WERI-Rb-1 (cell line): ENCODE measurements at places on chromosomes 6 and 20.

- peak; percentile 34 for DNase-seq
Measured at GRCh38 chr6:107712665-107713551, 111.2 kb downstream of the SCML4 start.

DNA sequence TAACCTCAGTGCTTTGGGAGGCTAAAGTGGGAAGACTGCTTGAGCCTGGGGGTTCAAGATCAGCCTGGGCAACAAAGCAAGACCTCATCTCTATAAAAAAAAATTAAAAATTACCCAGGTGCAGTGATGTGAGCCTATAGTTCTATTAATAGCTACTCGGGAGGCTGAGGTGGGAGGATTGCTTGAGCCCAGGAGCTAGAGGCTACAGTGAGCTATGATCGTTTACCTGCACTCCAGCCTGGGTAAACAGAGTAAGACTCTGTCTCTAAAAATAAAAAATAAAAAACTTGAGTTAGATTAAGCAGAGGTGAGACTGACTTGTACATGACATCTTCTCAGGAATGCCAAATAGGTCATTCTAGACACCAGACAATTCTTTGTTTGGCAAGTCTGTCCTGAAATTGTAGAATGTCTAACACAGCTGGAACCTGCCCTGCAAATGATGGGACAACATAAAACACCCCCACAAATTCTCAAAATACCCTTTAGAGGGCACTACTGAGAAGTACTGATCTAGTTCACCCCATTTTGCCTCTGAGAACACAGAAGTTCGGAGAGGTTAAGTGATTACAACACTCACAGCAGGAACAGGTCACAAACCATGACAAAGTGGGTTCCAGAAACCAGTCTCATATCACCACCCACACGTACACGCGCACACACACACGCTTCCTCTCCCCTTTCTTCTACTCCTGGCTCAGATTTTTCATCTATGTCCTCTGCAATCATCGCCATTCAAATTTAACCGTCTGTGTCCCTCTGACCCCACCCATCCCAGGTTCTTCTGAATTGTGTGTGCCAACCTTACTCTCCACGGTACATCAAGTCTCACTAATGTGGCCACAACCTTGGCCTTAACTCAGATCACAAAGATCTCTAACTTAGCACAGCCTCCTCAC lies 38.3 kb downstream of the ARHGAP18 start:
- no peak for DNase-seq

DNA sequence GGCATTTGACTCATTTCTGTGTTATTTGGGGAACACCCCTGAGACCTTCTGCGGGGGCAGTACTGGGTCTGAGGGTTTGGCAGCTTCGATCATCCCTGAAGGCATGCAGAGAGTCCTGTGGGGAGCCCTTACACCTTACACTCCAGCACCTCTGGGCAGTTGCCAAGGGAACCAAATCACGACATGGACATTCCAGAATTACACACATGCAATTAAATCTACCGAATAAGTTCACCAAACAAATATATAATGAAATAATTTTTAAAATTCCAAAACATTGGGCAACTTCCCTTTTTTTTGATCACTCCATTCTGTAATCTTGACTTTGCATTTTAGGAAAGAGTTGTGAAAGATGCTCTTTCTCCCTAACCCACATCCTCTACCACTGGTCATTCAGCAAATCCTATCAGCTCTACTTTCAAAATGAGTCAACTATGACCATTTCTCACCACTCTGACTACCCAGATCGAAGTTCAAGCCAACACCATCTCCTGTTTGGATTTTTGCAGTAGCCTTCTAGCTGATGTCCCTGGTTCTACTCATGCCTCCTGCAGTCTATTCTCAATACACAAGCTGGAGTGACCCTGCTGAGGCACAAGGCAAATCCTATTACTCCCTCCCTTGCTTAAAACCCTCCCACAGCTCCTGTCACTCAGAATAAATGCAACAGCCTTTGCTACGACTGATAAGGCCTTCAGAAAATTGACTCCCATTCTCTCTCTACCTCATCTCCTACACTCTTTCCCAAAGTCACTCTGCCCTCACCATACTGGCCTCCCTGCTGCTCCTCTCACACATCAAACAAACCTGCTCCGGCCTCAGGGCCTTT lies 533.3 kb downstream of the HACE1 start:
- peak; percentile 29 for DNase-seq

DNA sequence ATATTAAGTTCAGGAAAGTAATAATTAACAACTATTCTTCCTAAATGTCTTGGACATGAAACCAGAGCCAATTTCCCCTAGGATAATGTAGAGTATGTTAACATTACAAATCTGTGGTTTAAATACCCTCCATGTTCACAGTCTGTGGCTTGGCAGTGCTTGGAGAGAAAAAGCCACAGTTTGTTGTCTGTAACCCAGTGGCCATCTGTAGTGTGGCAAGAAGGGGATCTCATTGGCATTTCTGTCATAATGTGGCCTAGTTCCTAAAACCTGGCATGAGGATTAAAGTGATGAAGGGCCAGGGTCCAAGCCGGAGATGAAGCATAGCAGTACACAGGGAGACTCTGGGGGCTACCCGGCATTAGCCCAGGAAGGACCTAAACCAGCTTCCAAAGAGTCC lies 31.2 kb downstream of the SYNE1 start:
- no peak for DNase-seq

DNA sequence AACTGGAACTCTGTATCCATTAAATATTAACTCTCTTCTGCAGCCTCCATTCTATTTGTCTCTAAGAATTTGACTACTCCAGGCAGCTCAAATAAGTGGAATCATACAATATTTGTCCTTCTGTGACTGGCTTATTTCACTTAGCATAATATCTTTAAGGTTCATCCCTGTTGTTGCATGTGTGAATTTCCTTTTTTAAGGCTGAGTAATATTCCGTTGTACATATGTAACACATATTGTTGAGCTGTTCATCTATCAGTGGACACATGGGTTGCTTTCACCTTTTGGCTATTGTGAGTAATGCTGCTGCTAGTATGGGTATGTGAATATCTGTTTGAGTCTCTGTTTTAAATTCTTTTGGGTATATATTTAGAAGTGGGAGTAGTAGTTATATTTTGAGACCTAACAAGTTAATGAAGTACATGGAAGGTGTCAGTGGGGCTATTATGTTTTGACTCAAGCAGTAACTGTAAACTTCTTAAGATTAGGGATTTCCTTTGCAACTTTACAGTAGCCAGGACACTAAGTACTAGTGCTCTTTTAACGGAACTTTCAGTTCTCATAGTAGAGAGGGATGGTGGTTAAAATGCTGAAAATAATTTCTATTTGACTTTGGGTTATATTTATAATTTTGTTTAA lies 29.7 kb upstream of the TMEM217 start:
- DNase-seq: no peak

GRCh38 chr6:79233611-79234149 lies 802 bp downstream of the HMGN3 start:
- DNase-seq: peak; percentile 89

GRCh38 chr6:167113047-167113754 lies 9.7 kb upstream of the CCR6 start:
- no peak for DNase-seq

DNA sequence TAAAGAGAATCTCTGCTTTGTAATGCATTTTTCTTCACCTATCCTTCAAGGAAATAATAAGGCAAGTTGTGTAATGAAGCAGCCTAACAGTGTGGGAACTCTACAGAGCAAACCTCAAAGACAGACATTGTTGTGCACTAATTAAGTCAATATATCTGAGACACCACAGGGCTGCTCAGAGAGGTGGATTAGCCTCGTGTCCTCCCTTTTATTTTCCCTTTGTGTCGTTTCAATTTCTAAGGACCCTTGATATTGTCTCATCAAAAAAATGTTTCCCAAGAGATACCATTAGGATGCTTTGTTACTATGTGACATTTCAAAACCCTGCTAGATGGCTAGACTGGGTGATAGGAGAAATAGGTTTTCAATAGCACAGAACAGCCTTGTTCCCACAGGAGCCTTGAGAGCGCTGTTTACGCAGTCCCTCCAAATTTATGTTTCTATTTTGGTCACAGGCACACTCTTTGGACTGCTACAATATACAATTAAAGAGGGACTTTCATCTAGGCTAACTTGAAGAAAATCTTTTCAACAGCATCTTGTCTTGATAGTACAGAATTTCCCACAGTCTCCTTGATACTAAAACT lies 23.1 kb downstream of the UBE3D start:
- no peak for DNase-seq

- DNase-seq: no peak
Measured at GRCh38 chr6:82979657-82980056, 86.0 kb downstream of the UBE3D start.

DNA sequence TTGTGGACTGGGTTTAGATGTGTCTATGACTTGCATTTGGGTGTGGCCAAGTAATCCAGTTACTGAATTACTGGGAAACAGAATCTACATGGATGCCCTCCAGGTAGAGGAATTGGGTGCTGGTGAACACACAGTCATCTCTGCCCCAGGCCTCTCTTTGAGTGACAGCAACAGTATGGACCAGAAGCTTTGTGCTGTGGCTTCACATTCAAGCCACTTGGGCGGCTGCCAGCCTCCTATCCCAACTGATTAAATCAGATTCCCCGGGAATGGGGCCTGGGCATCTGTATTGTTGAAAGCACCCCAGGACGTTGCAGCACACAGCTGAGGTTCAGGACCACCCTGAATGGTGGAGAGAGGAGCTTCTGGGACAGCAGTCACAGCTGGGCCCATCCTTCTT lies 144.6 kb downstream of the DHX35 start:
- no peak for DNase-seq

DNA sequence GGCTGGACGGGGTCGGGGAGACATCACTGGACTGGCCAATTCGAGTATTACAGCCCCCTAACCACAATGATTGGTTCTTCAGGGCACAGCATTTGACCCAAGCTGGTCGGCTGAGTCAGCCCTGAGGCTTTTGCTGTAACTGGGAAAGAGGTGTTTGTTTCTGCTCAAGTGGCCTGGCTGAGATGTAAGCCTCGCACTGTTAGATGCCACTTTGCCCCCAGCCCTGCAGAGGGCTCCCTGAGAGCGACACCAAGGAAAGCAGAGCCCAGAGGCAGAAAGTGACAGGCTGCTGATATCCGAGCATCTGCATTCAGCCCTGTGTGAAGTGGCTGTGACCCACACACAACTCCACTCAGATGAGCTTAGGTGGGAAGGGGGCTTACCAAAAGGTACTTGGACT lies 19.4 kb downstream of the ERGIC3 start:
- DNase-seq: peak; percentile 69
